ENCODE measurements at places on chromosomes 6 and 20.

- DNase-seq, result no peak
Measured at GRCh38 chr6:156832231-156832647, 55.1 kb downstream of the ARID1B start.

DNA sequence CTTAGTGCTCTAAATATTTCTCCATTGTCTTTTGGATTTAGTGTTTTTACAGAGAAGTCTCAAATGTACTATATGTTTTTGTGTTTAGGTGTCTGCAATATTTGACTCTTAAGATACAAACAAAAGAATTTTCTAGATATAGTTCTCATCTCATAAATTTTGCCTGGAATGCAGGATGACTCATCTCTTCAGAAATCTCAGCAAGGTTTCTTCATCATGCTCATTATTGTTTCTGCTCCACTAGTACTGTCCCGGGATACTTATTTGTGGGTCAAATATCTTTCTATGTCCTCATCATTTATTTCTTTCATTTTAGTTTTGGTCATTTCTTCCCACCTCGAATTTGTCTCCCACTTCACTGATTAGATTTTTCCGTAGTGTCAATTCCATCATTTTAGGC, 9.5 kb downstream of the AHI1 start:
- no peak for DNase-seq

DNA sequence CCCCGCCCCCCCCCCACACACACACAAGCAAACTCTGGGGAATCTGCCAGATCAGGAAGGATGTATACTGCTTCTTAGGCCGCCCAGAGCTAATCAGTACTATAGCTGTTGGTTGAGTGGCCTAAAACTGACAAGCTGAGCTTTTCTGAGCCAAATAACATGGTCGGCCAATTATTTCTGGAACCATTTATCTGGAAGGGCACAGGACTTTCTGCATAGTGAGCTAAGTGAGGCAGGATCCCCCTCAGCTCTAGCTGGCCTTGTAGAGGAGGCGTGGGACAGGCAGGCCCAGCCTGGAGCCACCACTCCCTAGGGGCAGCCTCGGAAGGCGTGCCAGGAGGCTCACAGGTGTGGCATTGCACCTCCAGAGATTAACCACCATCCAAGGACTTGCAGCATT, 200.1 kb downstream of the TMEM242 start:
- no peak for DNase-seq

GRCh38 chr6:14381829-14382677, 264.5 kb downstream of the CD83 start:
- no peak for DNase-seq

DNA sequence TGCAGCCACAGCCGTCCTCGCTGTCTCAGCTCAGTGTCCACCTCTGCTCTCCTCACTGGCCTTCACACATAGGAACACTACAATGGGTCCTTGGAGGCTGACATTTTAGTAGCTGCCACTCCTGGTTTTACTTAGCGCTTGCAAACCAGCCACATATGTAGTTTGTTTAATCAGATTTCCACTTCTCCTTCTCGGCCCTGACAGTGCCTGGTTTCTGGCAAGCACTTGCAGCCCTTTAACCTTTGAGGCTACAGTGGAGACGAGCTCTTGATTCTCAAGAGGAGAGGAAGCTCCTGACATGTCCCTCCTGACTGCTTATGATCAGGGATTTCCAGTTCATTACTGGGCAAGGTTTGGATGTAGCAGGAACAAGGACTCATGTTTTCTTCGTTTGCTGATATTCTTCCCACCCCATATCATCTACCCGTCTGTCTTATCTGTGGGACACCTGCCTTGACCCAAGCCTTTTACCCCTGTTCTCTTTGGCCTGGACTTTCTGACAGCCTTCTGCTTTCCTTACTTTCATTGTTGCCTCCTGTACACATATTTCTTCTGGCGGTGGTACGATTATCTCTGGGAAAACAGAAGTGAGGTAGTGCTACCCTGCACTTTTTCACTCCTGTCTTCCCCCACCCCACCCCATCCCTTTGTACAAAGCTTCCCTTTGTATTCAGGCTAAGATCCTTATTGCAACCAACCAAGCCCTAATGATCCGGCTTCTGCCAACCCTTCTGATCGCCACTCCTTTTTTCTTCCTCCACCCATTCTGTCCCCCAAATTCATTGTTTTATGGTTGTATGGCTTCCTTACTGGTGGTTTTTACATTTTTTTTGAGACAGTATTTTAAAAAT, 31.2 kb downstream of the CEP43 start:
- no peak for DNase-seq

GRCh38 chr20:60634491-60635172, 617.4 kb upstream of the CDH4 start:
- no peak for DNase-seq

GRCh38 chr20:17282501-17282900, 55.7 kb downstream of the PCSK2 start:
- no peak for DNase-seq

GRCh38 chr6:1942834-1943233, 302.6 kb downstream of the GMDS start:
- DNase-seq, result no peak

DNA sequence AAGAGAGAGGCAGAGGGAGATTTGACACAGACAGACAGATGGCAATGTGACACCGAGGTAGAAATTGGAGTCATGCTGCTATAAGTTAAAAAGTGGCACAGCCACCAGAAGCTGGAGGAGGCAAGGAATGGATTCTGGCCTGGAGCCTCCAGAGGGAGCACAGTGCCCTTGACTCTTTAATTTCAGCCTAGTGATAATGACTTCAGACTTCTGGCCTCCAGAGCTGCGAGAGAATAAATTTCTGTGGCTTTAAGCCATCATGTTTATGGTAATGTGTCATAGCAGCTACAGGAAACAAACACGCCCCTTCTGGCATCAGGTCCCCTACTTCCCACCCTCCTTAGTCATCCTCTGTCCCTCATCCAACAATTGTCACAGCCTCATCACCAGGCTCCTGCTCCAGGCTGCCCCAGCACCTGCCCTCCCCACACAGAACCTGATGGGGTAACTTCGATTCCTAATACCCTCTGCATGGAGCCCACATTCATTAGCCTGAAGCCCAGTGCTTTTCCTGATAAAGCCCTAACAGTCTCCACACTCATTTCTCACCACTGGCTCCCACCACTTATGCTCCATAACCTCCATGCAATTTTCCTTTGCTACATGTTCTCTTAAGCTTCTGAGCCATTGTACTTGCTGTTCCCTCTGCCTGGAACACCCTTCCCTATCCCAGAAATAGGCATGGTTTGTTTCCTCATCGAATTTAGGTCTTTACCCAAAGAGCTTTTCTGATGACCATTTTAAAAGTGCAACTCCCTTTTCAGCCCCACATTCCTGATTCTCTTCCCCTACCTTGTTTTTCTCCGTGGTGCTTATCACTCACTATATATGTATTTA, 69.7 kb upstream of the TOX2 start:
- no peak for DNase-seq

GRCh38 chr6:25277857-25278256, 1.3 kb upstream of the CARMIL1 start:
- no peak for DNase-seq

- DNase-seq, result no peak
Measured at GRCh38 chr6:136073216-136073615, 176.9 kb downstream of the MTFR2 start.

DNA sequence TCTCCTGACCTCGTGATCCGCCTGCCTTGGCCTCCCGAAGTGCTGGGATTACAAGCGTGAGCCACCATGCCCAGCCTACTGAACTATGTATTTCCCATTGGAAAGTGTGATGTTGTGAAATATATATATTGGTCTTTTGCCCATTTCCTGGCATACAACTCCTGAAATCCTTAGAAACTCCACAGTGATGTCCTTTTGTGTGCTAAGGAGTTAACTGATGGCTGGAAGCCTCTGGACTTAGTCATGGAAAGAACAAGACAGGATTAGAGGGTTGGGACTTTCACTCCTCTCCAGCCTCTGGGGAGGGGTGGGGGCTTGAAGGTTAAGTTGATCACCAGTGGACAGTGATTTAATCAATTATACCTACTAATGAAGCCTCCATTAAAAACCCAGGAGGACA, 7.1 kb downstream of the PANK2 start:
- DNase-seq, result no peak

GRCh38 chr6:147903321-147903720, 394.8 kb downstream of the SAMD5 start:
- no peak for DNase-seq

GRCh38 chr6:93295631-93296030, 123.7 kb downstream of the EPHA7 start:
- DNase-seq, result no peak

GRCh38 chr6:169849396-169849795, 98.0 kb downstream of the ERMARD start:
- no peak for DNase-seq

GRCh38 chr6:132096245-132096644, 145.1 kb upstream of the CCN2 start:
- DNase-seq, result no peak

DNA sequence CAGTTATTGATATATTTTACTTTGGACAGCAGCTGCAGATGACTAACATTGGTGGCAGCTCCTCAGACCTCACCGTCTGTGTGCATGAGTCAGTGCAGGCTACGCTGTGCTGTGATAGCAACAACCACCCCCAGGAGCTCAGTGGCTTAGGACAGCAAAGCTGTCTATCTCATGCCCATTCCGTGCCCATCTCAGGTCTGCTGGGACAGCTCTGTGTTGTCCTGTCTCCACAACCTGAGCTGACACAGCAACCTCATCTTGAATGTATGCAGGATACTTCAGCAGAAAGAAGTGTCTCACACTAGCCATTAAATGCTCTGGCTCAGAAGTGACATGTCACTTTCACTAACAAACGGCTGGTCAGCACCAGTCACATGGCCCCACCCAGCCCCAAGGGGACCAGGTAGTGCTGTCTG, 47.7 kb downstream of the BANF2 start:
- no peak for DNase-seq

DNA sequence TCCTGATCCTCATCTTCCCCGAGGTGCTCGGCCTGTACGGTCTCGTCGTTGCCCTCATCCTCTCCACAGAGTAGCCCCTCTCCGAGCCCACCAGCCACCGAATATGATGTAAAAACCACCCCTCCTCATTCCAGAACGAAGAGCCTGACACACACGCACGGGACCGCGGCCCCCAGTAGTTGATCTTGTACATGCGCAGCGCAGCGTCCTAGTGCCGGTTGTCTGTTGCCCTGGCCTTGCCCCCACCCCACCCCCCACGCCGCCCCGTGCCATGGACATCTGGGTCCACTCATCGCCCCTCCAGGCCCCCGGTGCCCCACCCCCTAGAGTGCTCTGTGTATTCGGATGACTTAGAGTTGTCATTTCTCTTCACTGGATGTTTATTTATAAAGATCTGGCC, 5.2 kb upstream of the PRPH2 start:
- DNase-seq, result no peak

DNA sequence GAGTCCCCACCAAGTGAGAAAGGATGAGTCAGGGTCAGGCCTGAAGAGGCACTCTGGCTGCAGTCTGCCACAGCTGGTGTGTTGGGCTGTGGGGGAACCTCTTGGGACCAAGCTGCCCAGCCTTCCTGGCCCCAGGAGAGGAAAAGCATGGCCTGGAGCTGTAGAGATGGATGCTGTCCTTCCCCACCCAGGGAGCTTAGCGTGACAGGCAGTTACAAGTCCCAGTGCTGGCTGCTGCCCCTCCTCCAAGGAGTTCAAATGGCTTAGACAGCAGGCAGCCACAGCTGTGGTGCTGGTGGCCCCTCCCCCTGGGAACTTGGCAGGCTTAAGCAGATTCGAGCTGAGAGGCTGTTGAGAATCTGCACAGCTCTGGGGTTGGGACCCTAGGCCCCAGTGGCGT, 253.2 kb downstream of the PLCB1 start:
- no peak for DNase-seq

DNA sequence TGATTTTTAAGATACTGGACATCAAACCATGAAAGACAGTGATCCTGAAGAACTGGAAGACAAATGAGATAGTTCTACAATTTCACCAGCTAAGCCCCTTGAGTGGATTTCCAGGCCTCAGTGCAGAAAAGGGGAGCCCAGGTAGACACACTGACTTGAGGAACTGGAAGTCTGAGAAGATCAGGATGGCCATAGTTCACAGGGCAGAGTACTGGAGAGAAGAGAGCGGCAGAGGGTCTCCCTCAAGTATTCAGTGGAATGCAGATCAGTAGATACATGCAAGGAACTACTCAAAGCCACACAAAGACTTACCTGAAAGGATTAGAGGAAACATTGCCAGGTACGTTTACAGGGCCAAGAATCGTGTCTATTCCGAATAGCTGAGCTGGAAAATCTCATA, 224.3 kb downstream of the LRFN2 start:
- DNase-seq, result no peak

- DNase-seq, result no peak
Measured at GRCh38 chr20:24043294-24043693, 54.7 kb upstream of the GGTLC1 start.

- peak; percentile 44 for DNase-seq
Measured at GRCh38 chr20:4585104-4585753, 136.5 kb upstream of the PRND start.

GRCh38 chr6:147418523-147418922, 90.0 kb upstream of the SAMD5 start:
- no peak for DNase-seq

DNA sequence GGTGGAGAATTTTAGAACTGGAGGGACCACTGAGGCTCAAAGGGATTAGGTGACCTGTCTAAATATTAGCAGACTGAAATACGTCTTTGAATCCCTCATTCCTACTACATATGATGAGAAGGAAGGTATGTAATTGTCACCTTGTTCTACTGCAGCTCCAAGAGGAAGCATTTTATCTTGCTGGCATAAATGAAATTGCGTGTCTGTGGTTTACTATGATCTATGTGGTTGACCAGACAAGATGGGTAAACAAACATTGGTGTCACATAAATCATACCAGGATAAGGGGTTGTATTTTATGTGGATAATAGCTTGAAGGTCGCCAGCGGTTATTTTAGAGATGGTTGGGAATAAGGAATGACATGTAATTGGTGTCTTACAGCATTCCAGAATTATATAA, 78.2 kb downstream of the LAMA4 start:
- no peak for DNase-seq

- DNase-seq, result no peak
Measured at GRCh38 chr6:155419161-155419560, 36.5 kb downstream of the NOX3 start.

GRCh38 chr20:52031563-52032303, 159.8 kb downstream of the ZFP64 start:
- DNase-seq, result no peak

GRCh38 chr6:87618531-87618930, 28.6 kb downstream of the ORC3 start:
- DNase-seq, result no peak

DNA sequence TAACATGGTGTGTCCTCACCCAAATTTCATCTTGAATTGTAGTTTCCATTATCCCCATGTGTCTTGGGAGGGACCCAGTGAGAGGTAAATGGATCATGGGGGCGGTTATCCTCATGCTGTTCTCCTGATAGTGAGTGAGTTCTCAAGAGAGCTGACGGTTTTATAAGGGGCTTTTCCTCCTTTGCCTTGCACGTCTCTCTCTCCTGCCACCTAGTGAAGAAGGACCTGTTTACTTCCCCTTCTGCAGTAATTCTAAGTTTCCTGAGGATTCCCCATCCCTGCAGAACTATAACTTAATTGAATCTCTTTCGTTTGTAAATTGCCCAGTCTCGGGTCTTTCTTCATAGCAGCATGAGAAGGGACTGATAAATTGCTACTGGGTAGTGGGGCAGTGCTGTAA, 789.3 kb downstream of the FRK start:
- DNase-seq, result no peak

GRCh38 chr6:24558516-24558915, 63.7 kb downstream of the ALDH5A1 start:
- no peak for DNase-seq

Measured in inflammatory macrophage (primary cell).